ENCODE measurements at places on chromosomes 1 and 21. TPM values are rescaled to one million over a fixed set of nuclear protein-coding genes. Genes with fewer than 3 reads are reported as not detected.

Gene UBE2U
- not detected for total RNA-seq

Gene GRHL3
- 0.35 TPM for total RNA-seq

Gene RNU1-4
- total RNA-seq, result under 0.01 TPM

Gene CELA2B
- not detected for total RNA-seq

Data from Peyer's patch (tissue), 4 donors.